ENCODE measurements at places on chromosomes 3 and 15. TPM values are rescaled to one million over a fixed set of nuclear protein-coding genes. Genes with fewer than 3 reads are reported as not detected.

GRCh38 chr3:42306499-42306898 is 40.5 kb upstream of the CCK start:
- DNase-seq: no peak

Gene P2RY14
- 2.9 TPM for total RNA-seq

DNA sequence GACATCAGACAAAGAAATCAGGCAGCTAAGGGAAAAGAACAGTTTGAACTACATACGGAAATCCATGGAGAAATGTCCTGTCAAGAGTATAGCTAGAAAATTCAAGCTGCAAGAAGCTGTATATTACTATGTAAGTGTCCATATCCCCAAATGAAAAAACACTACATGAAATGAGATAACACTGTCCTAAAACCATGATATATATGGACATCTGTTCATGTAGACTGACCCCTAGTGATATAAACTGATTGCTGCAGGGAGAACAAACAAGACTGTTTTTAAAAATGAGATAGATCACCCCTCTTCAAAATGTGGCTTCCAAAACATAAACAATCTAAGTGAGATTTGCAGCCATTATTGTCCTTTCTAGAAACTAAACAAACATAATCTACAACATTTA is 985.6 kb downstream of the EPHA3 start:
- peak; percentile 30 for DNase-seq

DNA sequence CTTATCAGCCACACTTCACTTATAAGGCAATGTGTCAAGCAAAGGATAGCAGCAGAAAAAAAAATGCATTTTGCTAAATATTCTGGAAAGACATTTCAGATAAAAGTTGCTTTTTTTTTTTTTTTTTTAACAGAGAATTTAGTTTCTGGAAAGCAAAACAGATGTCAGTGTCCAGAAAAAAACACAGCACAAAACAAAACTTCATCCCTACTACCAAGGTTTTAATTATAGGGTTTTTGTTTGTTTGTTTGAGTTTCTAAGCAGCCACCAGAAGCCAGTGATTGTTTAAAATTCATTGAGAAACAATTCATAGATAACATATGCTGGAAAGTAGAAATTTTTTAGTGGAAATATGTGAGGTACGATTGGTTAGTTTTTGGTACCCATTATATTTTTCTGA is 1202.7 kb downstream of the OTOL1 start:
- DNase-seq: peak; percentile 13

Gene PRKCI
- total RNA-seq: 53.2 TPM

DNA sequence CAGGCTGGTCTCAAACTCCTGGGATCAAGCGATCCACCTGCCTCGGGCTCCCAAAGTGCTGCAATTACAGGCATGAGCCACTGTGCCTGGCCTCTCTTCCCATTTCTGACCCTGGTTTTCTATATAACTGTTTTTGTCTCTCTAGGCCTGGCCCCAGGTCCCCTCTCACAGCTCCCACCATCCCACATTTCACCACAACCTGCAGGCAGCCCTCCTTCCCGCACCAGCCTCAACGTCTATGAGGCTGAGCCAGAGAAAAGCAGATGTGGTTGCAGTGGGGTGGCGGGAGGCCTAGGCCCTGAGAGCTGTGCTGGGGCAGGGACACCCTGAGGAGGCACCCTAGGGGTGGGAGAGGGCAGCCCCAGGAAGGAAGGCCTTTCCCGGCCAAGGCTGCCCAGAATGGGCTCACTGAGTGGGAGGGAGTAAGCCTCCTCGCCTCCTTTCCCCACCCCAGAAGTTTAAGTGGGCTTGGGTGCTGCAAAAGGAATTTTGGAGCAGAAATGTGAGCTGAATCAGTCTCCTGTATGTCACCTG is 99.7 kb downstream of the LSM3 start:
- no peak for DNase-seq

DNA sequence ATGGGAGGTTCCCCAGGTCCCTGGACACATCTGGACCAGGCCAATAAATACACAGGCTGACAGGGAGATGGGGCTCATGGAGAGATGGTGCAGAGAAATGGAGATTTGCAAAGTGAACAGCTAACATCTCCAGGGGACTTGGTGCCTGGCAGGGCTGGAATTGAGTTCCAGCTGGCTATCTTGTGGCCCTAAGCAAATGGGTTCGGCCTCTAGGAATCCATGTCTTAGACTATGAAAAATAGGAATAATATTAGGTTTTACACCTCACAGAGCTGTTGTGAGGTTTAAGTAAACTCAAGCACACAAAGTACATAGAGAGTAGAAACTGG is 82.9 kb upstream of the SPATA12 start:
- DNase-seq: no peak

DNA sequence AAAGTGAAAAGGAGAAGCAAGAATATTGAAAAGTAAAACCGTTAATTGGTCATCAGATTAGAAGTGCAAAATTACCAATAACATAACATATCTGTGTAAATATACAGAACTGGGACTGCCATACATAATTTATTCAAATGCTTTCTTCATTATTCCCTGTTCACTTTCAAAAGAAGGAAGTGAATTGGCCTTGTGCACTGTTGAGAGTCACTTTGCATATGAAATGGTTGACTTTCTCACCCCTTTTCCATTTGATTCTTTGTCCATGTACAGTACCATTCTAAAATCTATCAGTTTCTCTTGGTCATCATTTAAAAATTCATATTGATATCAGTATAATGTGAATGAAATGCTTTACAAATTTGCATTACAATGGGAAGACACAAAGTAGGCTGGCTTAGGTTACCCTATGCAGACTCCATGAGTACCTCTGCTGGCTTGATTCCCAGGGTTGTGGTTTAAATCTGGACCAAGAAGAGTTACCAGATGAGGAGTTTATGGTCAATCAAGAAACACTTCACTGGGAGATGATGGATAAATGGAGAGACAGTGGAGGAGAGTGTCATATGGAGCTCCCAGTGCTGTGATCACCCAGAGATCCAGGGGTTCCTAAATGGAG is 210.9 kb upstream of the TOPAZ1 start:
- DNase-seq: no peak
